ENCODE measurements at places on chromosomes 2 and 18.

GRCh38 chr18:44149706-44150105 is 531.0 kb upstream of the SETBP1 start:
- DNase-seq = peak; percentile 65

GRCh38 chr2:227853204-227853629 is 18.2 kb upstream of the DAW1 start:
- peak; percentile 43 for DNase-seq

DNA sequence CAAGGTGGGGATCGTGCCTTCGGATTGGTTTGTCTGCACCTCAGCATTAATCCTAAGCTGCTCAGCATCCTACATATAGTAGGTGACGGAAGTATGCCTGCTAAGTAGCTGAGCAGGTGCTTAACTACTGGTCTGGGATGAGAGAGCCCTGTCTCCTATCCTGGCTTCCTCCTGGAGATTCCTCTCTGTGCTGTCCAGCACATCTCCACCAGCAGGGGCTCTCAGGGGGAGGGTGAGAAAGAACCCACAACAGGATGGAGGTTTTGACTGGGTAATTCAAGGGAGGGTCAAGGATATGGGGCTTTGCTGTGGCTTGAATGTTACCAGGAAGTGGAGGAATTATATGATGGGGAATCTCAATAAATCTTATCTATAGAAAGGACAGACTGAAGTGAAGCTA is 45.4 kb upstream of the KIF5C start:
- DNase-seq = no peak

GRCh38 chr18:63237881-63238692 is 81.5 kb downstream of the BCL2 start:
- peak; percentile 77 for DNase-seq

GRCh38 chr2:43569921-43570320 is 25.9 kb downstream of the THADA start:
- DNase-seq = no peak
